ENCODE measurements at places on chromosomes 12 and 14.

GRCh38 chr12:84698576-84699333 is 213.8 kb downstream of the SLC6A15 start:
- DNase-seq, result no peak

DNA sequence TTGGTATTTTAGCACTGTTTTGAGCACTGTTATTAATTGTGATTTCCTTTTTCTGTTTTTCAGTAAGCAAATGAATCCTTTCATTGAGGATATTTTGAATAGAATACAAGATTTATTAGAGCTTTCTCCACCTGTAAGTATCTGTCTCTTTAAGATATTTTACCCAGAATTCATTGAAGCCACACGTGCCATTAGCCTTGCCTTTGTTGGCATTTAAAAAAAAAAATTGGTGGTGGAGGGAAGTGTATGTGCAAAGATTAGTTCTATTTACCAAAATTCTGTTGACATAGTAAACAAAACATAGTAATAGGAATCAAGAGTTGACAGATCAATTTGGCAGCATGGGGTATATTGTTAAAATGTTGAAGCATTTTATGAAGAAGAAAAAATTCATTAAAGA is 23.8 kb downstream of the XPOT start:
- DNase-seq, result no peak

DNA sequence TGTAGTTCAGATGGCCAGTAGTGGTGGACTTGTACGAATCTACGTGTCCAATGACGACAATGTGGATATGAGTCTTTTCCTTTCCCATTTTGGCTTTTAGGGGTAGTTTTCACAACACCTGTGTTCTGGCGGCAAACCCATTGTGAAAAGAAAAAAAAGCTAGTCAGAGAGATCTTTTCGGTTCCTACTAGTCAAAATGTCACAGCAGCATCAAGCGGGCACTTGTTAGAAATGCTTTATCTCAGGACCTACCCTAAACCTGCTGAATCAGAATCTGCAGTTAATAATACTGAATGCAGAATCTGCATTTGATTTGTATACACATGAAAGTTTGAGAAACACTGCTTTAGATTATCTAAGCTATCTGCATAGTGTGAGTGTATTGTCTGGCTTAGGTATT is 18.3 kb downstream of the AEBP2 start:
- DNase-seq, result no peak

DNA sequence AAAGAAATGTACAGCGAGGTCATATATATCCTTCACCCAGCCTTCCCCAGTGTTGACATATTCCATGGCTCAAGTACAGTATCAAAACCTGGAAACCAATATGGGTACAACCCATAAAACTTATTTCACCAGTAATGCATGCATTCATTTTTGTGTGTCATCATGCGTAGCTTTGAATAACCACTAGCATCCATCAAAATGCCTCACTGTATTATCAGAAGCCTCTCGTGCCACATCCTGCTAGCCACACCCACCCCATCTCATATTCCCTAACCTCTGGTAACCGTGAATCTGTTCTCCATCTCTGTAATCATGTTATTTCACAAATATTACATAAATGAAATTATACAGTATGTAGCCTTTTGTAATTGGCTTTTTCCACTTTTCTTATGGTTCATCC is 314.3 kb downstream of the RAD51B start:
- DNase-seq, result no peak

DNA sequence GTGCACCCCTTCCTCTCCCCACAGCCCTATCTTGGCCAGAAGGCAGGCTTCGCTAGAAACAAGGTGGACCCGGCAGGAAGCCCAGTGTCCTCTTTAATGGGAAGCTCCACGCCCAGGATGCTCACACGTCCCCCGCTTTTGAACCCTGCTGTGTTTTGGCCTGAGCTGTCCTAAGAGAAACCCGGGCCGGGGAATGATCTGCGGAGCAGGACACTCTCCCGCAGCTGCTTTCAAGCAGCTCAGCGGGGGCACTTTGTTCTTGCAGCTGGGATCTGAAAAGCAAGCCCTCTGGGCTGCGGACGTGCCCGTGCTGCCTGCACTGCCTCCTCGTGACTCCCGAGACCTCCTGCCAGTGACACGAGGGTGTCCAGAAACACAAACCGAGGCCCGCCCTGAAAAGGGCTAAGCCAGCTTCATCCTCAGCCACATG is 30.0 kb downstream of the SCARB1 start:
- no peak for DNase-seq

GRCh38 chr14:54493293-54493692 is 4.5 kb upstream of the GMFB start:
- DNase-seq, result no peak

GRCh38 chr14:87461704-87462103 is 531.3 kb downstream of the GALC start:
- DNase-seq, result no peak

- no peak for DNase-seq
Measured at GRCh38 chr12:120126635-120127005, 10.1 kb upstream of the RAB35 start.

- no peak for DNase-seq
Measured at GRCh38 chr12:117090816-117091711, 8.2 kb downstream of the TESC start.

DNA sequence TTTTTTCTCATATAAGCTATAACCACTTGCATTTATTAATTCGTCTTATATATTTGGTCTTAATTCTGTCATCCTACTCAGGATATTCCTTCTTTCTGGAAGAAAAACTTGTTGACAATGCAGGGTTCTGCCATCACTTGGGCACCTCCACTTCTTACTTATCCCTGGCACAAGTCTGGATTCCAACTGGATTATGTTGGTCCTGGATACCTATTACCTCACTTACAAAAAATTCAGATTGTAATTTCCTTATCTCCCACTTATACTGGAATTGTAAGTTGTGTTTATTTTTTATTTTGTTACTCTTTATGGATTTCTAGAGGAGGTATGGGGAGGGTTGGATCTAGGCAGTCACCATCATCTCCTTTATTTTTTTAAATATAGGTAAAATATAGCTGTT is 36.7 kb downstream of the LRRIQ1 start:
- no peak for DNase-seq

DNA sequence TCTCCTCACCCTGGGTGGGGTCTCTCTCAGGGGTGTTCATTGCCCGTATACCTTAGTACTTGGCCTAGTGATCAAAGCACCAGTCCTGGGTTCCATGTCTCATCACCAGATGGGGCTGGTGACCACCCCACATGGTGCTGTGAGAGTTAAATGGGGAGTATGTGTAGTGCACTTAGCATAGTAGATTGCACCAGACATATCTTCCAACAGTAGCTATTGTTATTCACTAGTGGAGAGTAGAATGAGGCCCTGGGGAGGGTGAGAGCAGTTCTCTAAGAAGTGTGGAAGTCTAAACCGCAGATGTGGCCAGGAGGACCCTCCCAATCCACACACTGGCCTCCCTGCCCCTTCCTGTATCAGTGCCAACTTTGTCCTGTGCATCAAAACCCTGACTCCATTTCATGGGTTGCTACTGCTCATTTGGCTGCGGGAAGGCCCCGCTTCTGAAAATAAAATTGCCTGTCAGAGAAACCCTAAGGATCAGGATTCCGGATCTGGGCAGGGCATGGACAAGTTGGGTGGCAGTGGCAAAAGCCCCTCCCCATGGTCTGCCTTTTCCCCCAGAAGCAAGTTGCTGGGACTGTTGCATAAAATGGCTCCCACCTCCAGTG is 4.4 kb downstream of the CD9 start:
- no peak for DNase-seq

DNA sequence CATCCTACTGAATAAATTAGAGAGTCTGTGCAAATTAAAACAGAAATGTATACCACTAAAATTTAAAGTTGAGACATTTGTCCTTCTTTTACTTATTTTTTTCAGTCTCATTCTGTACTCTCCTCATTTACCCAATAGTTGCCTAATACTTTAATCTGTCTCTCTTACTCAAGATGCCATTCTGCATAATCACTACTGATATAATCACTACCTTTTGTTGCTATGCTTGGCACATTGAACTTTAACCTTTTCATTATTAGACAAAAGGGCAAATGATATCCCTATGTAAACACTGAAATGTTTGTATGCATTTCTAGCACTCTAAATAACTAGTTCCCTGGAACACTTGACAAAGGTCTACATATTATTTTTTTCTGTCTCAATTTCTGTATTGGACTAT is 1108.3 kb upstream of the FLRT2 start:
- DNase-seq, result no peak

- DNase-seq, result no peak
Measured at GRCh38 chr12:99948370-99948769, 36.4 kb downstream of the ANKS1B start.

- no peak for DNase-seq
Measured at GRCh38 chr14:105478398-105479251, 4.0 kb downstream of the CRIP2 start.

DNA sequence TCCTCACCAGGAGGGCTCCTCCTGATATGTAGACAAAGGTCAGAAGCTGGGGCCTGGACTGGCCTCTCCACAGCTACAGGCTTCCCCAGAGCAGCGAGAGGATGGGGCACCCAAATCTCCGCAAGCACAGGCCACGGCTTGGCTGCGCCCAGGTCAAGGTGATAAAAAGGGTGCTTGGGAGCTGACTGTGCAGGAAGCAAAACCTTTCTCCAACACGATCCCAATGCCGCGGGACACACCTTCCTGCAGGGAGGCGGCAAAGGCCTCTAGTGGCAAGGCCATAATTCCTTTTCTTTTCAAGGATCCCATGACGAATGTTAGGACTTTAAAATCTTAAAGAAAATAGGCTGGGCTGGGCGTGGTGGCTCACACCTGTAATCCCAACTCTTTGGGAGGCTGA is 13.6 kb downstream of the ITPK1 start:
- no peak for DNase-seq

GRCh38 chr12:41473441-41473840 is 285.3 kb downstream of the PDZRN4 start:
- no peak for DNase-seq

Measured in stimulated activated CD8-positive, alpha-beta memory T cell treated with anti-CD3 and anti-CD28 coated beads, Interleukin-4, amount 100 ng/mL, for 24 hours (primary cell).